ENCODE measurements at places on chromosomes 16 and 17. TPM values are rescaled to one million over a fixed set of nuclear protein-coding genes. Genes with fewer than 3 reads are reported as not detected.

DNA sequence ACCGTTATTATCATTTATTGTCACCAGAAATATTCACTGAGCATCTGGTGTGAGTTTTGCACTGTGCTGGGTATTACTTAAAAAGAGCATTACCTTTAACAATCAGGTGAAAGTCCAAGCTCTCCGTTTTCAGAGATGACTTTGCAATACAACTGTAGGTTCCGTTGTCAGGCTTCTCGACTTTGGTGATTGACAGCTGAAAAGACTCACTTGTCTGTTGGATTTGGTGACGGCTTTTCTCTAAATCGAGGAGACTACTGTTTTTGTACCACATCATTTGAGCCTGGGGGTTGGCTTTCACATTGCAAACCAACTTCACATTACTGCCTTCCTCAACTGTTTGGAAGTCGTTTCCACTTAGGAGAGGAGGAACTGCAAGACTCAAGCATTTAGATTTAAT, 9.1 kb downstream of the TMIGD1 start:
- H3K27ac ChIP-seq, result no peak overlapping the region
- H3K36me3 ChIP-seq, result no peaks in the 10 kb centered on the region
- H3K27me3 ChIP-seq, result no peaks in the 10 kb centered on the region

DNA sequence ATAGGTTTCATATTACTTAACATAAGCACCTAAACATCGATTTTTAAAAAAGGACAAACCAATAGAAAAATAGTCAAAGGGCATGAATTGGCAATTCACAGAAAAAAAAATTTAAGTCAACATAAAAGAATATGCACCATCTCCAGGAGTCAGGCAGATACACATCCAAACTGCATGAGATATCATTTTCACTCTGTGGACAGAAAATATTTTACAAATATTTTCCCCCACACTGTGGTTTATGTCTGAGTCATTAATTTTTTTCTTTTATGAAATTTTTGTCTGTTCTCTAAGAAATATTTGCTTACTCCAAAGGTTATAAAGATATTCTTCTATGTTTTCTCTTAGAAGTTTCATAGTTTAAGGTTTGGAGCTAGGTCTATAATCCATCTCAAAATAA, 74.4 kb upstream of the DNAH17 start:
- H3K4me3 ChIP-seq, result no peak overlapping the region
- DNase-seq, result no peak
- H3K27me3 ChIP-seq, result no peaks in the 10 kb centered on the region
- H3K27ac ChIP-seq, result no peak overlapping the region
- no peaks in the 10 kb centered on the region for H3K4me1 ChIP-seq
- H3K36me3 ChIP-seq, result no peaks in the 10 kb centered on the region

GRCh38 chr17:27912964-27913363, 19.8 kb upstream of the LYRM9 start:
- DNase-seq, result no peak
- H3K4me3 ChIP-seq, result no peak overlapping the region
- no peaks in the 10 kb centered on the region for H3K36me3 ChIP-seq
- H3K27me3 ChIP-seq, result no peaks in the 10 kb centered on the region
- no peaks in the 10 kb centered on the region for H3K4me1 ChIP-seq
- H3K27ac ChIP-seq, result no peak overlapping the region

DNA sequence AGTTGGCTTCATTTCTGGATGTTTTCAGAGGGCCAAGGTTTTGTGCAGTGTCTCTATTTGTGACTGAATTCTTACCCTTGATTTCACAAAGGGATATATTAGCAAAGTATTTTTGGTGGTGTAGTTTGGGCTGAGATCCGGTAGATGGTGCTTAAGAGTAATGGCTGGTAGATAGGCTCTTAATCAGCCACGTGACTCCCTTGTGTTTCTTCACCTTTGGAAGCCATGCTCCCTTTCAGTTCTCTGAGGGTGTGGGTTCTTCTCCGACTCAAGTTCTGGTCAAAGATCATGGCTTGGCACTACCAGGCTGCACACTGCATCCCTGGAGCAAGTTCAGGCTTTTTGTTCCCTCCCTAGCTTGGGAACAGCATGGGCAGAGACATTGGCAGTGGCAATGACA, 887.3 kb downstream of the CDH8 start:
- H3K36me3 ChIP-seq, result no peaks in the 10 kb centered on the region
- H3K4me1 ChIP-seq, result no peaks in the 10 kb centered on the region
- H3K27me3 ChIP-seq, result no peaks in the 10 kb centered on the region
- H3K27ac ChIP-seq, result no peak overlapping the region
- H3K4me3 ChIP-seq, result no peak overlapping the region

DNA sequence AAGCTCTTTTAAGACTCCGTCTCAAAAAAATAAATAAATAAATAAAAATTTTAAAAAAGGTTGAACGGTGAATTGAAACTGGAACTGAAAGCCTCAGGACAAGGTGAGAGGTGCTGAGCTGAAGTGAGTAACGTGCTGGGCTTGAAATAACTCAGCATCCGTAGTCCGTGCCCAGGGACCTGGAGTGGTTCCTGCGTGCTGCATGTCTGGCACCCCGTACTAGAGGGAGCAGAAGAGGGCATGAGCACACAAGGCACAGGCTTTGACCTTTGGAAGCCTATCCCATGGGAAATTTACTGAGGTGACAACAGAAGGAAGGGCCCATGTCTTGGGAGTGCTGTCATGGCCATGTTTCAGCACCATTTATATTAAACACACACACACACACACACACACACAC, 4.5 kb upstream of the MEIOB start:
- no peak for DNase-seq
- H3K4me3 ChIP-seq, result no peak overlapping the region
- H3K4me1 ChIP-seq, result no peaks in the 10 kb centered on the region
- H3K27ac ChIP-seq, result no peak overlapping the region

- H3K4me3 ChIP-seq, result no peak overlapping the region
- no peak overlapping the region for H3K27ac ChIP-seq
- peaks cover 37% of the 10 kb centered on the region for H3K4me1 ChIP-seq
- peaks cover 21% of the 10 kb centered on the region for H3K36me3 ChIP-seq
- H3K27me3 ChIP-seq, result no peaks in the 10 kb centered on the region
Measured at GRCh38 chr17:47705536-47706530, 11.9 kb downstream of the TBKBP1 start.

- H3K36me3 ChIP-seq, result no peaks in the 10 kb centered on the region
- no peak overlapping the region for H3K27ac ChIP-seq
- H3K4me1 ChIP-seq, result no peaks in the 10 kb centered on the region
- DNase-seq, result no peak
- H3K27me3 ChIP-seq, result no peaks in the 10 kb centered on the region
- H3K4me3 ChIP-seq, result no peak overlapping the region
Measured at GRCh38 chr16:26598061-26598460, 468.7 kb upstream of the C16orf82 start.

GRCh38 chr17:76444518-76445311, 8.2 kb downstream of the UBE2O start:
- no peaks in the 10 kb centered on the region for H3K36me3 ChIP-seq
- no peaks in the 10 kb centered on the region for H3K27me3 ChIP-seq
- peaks cover 15% of the 10 kb centered on the region for H3K4me1 ChIP-seq
- H3K27ac ChIP-seq, result no peak overlapping the region

- no peaks in the 10 kb centered on the region for H3K27me3 ChIP-seq
- no peak overlapping the region for H3K27ac ChIP-seq
- H3K4me3 ChIP-seq, result no peak overlapping the region
- DNase-seq, result no peak
- H3K36me3 ChIP-seq, result no peaks in the 10 kb centered on the region
Measured at GRCh38 chr16:53968896-53969295, 264.9 kb downstream of the FTO start.

The SLX1B gene
- total RNA-seq, result 31.7 TPM

Data from lower lobe of right lung (tissue), 2 donors.